Activated CD4-positive, alpha-beta T cell treated with anti-CD3 and anti-CD28 coated beads for 36 hours (primary cell): ENCODE measurements at places on chromosomes 2 and 18.

DNA sequence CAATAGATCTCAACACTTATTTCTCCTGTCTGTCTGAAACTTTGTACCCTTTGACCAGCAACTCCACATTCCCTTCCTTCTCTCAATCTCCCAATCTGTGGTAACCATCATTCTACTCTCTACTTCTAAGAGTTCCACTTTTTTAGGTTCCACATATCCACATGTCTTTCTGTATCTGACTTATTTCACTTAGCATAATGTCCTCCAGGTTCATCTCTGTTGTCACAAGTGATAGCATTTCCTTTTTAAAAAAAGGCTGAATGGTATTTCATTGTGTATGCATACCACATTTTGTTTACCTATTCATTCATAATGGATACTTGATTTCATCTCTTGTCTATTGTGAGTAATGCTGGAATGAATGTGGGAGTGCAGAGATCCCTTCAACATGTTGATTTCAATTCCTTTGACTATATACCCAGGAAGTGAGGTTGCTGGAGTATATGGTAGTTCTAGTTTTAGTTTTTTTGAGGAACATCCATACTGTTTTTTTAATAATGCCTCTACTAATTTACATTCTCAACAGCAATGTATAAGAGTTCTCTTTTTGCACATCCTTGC, 18.8 kb upstream of the MMADHC start:
- DNase-seq, result no peak

DNA sequence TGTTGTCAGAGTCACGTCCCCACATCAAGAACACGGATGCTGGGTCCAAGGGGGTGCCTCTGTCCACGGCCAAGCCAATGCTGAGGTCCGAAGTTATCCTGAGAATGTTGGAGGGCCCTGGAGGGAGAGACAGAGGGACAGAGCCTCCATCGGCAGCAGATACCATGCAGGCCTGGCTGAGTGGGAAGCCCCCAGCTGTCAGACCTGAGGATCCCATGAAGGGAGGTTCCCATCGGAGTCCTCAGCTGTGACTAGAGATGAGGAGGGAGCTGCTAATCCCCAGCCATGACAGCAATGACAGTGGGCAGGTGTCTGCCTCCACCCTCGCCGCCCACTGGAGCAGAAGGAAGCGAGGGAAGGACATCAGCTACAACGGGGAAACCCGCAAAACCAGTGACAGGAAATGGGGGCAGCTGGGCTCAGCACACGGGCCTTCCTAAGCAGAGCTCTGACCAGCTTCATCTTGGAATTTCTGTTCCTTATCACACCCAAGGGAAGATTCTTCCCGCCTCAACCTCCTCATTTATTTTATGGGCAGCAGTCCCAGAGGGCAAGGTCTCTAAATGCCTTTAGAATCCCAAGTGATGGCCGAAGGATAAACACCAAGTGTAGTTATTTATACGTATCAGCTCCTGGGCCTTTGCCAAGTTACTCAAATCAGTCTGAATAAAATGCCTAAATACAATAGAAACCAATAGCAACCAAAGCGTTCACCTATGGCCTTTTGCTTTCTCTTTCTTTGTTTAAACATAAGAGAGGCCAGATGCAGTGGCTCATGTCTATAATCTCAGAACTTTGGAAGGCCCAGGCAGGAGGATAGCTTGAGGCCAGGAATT, 32.2 kb downstream of the FAM178B start:
- peak; percentile 41 for DNase-seq

DNA sequence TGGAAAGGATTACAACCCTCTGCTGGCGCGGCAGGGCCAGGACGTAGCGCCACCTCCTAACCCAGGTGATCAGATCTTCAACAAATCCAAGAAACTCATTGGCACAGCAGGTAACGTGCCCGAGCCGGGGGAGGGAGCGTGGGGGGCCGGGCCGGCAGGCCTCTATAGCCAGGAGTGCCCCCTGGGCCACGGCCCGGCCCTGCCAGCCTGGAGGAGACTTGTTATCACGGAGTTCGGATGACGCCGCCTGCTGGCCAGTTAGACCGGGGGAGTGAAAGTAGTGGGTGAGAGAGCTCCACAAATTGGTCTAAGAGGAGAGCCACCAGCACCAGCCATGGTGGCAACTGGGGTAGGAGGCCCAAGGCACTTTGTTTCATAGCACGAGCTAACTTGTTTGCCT, 8.6 kb upstream of the TMEM214 start:
- DNase-seq, result no peak

DNA sequence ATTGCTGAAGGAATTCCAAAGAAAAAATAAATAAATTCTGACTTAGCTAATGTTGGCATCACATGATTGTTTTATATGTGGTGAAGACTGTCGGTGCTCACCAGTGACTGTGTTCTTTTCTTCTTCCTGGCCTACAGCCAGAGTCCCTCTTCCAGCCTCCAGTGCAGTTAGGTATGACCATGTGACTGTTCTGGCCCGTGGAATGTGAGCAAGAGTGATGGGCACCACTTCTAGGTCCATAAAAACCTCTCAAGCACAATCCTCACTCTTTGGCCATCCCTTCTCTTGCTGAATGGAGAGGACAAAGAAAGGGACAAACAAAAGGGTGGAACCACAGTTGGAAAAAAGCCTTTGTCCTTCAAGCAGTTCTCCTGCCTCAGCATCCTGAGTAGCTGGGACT, 39.0 kb upstream of the BMPR2 start:
- no peak for DNase-seq

GRCh38 chr2:18701981-18702380, 112.6 kb upstream of the NT5C1B start:
- DNase-seq, result no peak

DNA sequence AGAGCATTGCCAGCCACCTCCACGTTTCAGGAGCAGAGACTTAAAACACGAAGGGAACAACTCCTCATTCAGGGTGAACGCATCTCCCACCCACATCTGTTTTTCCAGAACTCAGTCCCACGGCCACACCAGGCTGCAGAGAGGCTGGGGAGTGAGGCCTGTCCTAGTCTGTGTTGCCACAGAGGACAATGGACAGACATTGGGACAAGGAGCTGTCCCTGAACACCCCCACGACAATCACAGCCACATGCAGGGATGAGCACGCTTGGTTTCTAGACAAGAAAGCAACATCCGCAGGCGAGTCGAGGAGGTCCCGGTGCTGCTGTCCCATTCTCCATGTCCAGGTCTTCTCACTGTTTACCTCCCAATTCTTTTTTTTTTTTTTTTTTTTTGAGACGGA, 167.4 kb downstream of the EIPR1 start:
- no peak for DNase-seq
